ENCODE measurements at places on chromosomes 12 and 14. TPM values are rescaled to one million over a fixed set of nuclear protein-coding genes. Genes with fewer than 3 reads are reported as not detected.

GRCh38 chr14:53350429-53350828, 197.3 kb upstream of the DDHD1 start:
- no peaks in the 10 kb centered on the region for H3K27me3 ChIP-seq
- peaks cover 3% of the 10 kb centered on the region for H3K4me1 ChIP-seq

DNA sequence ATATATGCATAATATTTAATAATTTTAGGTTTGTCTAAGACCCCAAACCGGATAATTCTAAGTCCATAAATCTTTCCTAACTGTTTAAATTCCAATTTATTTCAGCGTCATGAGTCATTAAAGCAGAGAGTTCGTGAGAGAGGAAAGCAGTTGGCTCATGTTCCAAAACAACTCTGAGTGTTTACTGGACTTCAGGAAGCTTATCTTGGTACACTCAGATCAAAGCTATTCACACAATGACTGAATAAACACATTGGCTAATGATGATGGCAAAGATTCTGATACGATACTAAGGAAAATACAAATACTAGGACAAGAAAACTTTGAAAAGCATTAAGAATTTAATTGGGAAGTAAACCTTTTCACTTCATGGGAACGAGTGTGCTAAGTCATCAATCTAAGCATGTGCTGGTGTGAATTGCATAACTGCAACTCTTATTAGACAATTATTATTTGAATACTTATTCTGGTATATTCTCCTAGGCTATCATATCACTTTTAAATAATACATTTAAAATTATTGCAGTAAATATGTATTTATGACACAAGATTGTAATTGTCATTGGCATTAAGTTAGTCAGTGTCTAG, 34.8 kb upstream of the CLEC14A start:
- H3K36me3 ChIP-seq, result no peaks in the 10 kb centered on the region
- H3K27ac ChIP-seq, result no peak overlapping the region
- no peak for DNase-seq
- no peaks in the 10 kb centered on the region for H3K27me3 ChIP-seq

DNA sequence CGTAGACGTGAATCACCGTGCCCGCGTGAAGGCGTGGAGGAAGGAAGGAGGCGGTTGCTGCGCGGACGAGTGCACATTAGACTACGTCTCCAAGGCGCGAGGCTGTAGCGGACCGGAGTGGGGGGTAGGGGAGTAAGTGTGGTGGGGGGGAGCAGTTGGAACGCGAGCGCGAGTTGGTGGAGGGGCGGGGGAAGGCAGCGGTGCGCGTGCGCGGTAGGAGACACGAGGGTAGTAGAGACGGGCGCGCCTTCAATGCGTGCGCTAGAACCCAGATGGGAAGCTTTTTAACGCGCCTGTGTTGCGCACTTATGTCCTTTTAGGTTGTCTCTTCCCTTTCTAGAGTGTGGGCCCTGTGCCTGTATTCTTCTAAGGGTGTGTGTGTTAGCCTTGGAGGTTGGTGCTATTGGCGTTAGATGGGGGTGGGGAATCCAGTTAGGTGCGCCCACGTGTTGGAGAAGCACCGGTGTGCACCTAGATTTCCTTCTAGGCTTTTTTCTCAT, 604 bp downstream of the EIF4B start:
- H3K27ac ChIP-seq, result peak overlapping the region; percentile 92
- peak overlapping the region; percentile 88 for H3K4me3 ChIP-seq
- peak; percentile 85 for DNase-seq
- H3K27me3 ChIP-seq, result no peaks in the 10 kb centered on the region
- peaks cover 41% of the 10 kb centered on the region for H3K4me1 ChIP-seq
- H3K36me3 ChIP-seq, result no peaks in the 10 kb centered on the region

GRCh38 chr12:50925342-50925651, 27.0 kb upstream of the HIGD1C start:
- H3K4me1 ChIP-seq, result peaks cover 42% of the 10 kb centered on the region
- H3K36me3 ChIP-seq, result peaks cover 2% of the 10 kb centered on the region
- no peak for DNase-seq
- H3K27me3 ChIP-seq, result no peaks in the 10 kb centered on the region
- H3K4me3 ChIP-seq, result peak overlapping the region; percentile 80

DNA sequence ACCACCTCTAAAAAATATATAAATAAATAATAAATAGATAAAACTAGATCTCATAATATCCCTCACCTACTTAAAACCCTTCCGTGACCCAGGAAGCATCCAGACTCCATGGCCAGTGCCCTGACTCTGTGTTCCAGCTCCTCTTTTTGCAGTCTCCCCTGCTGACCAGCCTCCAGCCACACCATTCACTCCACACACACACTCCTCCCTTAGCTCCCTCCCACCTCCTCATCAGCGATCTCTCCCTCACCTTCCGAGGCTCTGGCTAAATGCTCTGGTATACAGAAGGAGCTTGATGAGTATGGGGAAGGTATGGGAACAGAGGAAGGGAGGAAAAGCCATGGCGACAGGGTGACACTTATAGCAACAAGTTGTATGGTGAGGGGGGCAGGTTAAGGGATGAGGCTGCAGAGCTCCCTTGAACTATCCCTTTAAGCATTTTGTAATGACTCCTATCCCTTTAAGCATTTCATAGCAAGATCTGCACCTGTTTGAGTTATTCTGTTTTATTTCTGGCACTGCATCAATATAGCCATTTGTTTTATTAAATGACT, 26.1 kb upstream of the EIF4B start:
- no peaks in the 10 kb centered on the region for H3K27me3 ChIP-seq
- H3K36me3 ChIP-seq, result no peaks in the 10 kb centered on the region
- no peak overlapping the region for H3K4me3 ChIP-seq
- H3K27ac ChIP-seq, result no peak overlapping the region
- no peak for DNase-seq

DNA sequence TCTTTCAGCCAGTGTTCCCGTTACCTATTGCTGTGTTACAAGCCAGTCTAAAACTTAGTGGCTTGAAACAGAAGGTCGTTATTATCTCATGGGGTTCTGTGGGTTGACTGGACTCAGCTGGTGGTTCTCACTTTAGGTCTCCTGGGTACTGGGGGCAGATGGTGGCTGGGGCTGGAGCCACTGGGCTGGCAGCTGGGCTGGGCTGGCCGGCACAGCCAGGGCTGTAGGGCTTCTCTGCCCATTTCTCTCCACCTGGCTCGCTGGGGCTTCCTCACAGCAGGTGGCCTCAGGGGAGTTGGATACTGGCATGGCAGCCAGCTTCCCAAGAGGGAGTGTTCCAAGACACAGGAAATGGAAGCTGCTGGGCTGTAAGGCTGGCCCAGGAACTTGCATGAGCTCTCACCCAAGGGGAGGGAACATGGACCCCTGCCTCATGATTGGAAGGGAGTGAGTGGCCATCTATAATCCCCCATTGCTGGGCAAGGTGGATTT, 27.0 kb downstream of the TUNAR start:
- H3K27ac ChIP-seq, result no peak overlapping the region
- H3K4me1 ChIP-seq, result no peaks in the 10 kb centered on the region
- DNase-seq, result no peak
- no peaks in the 10 kb centered on the region for H3K27me3 ChIP-seq
- no peak overlapping the region for H3K4me3 ChIP-seq
- H3K36me3 ChIP-seq, result no peaks in the 10 kb centered on the region

GRCh38 chr14:76810953-76811400, 1.7 kb downstream of the ANGEL1 start:
- peaks cover 34% of the 10 kb centered on the region for H3K36me3 ChIP-seq
- no peak for DNase-seq
- no peaks in the 10 kb centered on the region for H3K27me3 ChIP-seq
- peaks cover 25% of the 10 kb centered on the region for H3K4me1 ChIP-seq
- H3K4me3 ChIP-seq, result peak overlapping the region; percentile 27
- peak overlapping the region; percentile 76 for H3K27ac ChIP-seq

DNA sequence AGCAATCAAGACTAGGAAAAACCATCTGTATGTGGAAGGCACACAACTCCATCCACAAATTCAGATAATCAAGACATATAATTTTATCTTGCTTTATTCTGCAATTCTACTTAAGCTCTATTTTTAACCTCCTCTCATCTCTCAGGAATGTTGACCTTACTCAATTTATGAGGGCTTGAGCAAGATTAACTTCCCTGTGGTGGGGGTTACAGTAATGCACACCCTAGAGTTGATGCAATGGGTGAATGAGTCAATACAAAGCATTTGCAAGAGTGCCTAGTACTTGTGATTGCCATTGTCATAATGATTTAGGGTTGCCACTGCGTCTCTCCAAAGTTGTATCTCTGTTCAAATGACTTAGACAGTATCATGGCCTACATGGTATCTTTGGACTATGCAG, 1598.4 kb upstream of the TMEM132C start:
- H3K4me1 ChIP-seq, result peaks cover 7% of the 10 kb centered on the region
- DNase-seq, result no peak
- no peak overlapping the region for H3K27ac ChIP-seq
- H3K36me3 ChIP-seq, result no peaks in the 10 kb centered on the region
- H3K27me3 ChIP-seq, result no peaks in the 10 kb centered on the region

GRCh38 chr12:1531153-1531653, 63.2 kb downstream of the FBXL14 start:
- no peak for DNase-seq
- H3K27ac ChIP-seq, result no peak overlapping the region
- H3K36me3 ChIP-seq, result no peaks in the 10 kb centered on the region

DNA sequence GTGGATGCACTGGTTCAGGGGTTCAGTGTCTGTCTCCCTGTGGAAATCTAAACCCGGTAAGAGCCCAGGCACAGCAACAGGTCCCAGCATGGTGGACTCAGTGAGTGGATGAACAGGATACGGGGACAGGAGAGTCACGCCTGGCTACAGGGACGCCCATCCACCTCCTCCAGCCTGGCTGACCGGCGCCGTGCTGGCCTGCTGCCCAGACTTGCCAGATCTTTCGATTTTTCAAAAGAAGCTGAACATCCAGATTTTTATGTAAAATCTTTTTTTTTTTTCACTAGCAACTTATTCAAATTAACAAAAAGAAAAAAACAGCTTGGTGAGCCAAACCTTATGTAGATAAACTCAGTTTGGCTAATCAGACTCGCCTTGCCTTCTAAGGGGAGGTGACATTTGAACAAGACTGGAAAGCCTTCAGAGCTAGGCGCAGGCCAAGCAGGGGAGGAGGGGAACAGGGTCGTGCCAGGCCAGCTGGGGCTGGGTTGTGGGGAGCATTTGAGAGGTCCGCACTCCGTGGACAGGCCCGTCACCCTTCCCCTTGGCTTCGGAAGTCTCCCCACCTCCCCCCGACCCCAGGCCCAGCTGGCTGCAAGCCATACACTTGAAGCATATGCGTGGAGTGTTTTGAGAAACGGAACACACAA, 87.8 kb upstream of the NCOR2 start:
- H3K4me1 ChIP-seq, result peaks cover 29% of the 10 kb centered on the region
- peak overlapping the region; percentile 85 for H3K27ac ChIP-seq
- peak; percentile 87 for DNase-seq
- no peaks in the 10 kb centered on the region for H3K36me3 ChIP-seq
- H3K27me3 ChIP-seq, result no peaks in the 10 kb centered on the region

DNA sequence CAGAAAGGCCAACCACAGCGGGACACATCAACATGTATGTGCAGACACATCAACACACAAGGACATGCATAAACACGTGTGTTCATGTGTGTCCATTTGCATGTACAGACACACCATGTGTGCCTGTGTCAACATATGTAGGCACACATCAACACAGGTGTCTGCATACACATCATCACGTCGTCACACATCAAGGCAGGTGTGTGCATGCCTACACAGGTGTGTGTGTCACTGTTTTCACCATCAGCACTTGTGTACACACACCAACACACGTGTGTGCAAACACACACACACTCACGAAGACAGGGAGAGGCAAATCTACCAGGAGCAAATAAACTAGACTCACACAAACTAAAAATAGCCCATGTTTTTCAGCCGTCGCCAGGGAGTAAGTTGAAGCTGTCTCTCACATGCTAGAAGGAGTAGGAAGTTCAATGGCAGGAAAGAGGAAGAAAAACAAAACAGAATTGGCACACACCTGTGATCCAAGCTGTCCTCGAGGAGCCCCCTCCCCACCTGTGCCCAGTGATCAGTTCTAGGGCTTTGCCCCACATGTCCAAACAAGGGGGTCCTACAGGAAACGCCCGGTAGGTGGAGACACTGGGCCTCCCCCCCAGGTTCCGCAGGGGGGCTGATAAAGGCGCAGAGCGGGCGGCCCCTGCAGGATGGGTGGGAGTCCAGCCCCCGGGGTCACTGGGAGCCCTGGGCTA, 7.4 kb downstream of the SCARB1 start:
- no peak for DNase-seq
- H3K4me1 ChIP-seq, result no peaks in the 10 kb centered on the region
- H3K27me3 ChIP-seq, result no peaks in the 10 kb centered on the region
- no peak overlapping the region for H3K27ac ChIP-seq
- no peaks in the 10 kb centered on the region for H3K36me3 ChIP-seq

GRCh38 chr12:123038486-123038885, 58.0 kb downstream of the ARL6IP4 start:
- no peaks in the 10 kb centered on the region for H3K27me3 ChIP-seq
- H3K27ac ChIP-seq, result no peak overlapping the region
- peaks cover 20% of the 10 kb centered on the region for H3K4me1 ChIP-seq
- DNase-seq, result no peak

DNA sequence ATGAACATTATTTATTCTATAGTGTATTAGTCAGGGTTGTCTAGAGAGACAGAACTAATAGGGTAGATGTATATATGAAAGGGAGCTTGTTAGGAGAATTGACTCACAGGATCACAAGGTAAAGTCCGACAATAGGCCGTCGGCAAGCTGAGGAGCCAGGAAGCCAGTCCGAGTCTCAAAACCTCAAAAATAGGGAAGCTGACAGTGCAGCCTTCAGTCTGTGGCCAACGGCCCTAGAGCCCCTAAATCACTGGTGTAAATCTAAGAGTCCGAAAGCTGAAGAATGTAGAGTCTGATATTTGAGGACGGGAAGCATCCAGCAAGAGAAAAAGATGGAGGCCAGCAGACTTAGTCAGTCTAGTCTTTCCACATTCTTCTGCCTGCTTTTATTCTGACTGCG, 912.2 kb downstream of the FLRT2 start:
- H3K36me3 ChIP-seq, result no peaks in the 10 kb centered on the region
- H3K4me3 ChIP-seq, result no peak overlapping the region
- H3K27ac ChIP-seq, result no peak overlapping the region
- no peaks in the 10 kb centered on the region for H3K4me1 ChIP-seq
- DNase-seq, result no peak

- H3K27me3 ChIP-seq, result no peaks in the 10 kb centered on the region
- peaks cover 97% of the 10 kb centered on the region for H3K36me3 ChIP-seq
- H3K4me3 ChIP-seq, result no peak overlapping the region
- no peaks in the 10 kb centered on the region for H3K4me1 ChIP-seq
- DNase-seq, result no peak
Measured at GRCh38 chr12:904010-904414, 45.5 kb downstream of the RAD52 start.

- H3K4me3 ChIP-seq, result peak overlapping the region; percentile 73
- DNase-seq, result no peak
- peaks cover 19% of the 10 kb centered on the region for H3K4me1 ChIP-seq
- H3K27me3 ChIP-seq, result no peaks in the 10 kb centered on the region
Measured at GRCh38 chr12:76029982-76030340, 1.6 kb downstream of the PHLDA1 start.

The GAS2L3 gene
- total RNA-seq, result 5.6 TPM

The SLC25A47 gene
- not detected for total RNA-seq

The ADAM21 gene
- total RNA-seq, result not detected

The DEGS2 gene
- total RNA-seq, result 0.54 TPM

The GLIPR1L1 gene
- not detected for total RNA-seq

The SERPINA3 gene
- total RNA-seq, result 233 TPM

The PPFIA2 gene
- 4.4 TPM for total RNA-seq

The FGF6 gene
- total RNA-seq, result not detected

The SRRM4 gene
- total RNA-seq, result not detected

The RPGRIP1 gene
- not detected for total RNA-seq

The SLC15A5 gene
- total RNA-seq, result not detected

The SLC5A8 gene
- not detected for total RNA-seq

The KRT78 gene
- not detected for total RNA-seq

Data from sigmoid colon (tissue), 7 donors.